Activated CD4-positive, CD25-positive, alpha-beta regulatory T cell treated with anti-CD3 and anti-CD28 coated beads, Interleukin-2, amount 50 U/mL, for 16 hours (primary cell): ENCODE measurements at places on chromosomes 3 and 15.

- no peak for DNase-seq
Measured at GRCh38 chr15:55856506-55857164, 113.7 kb upstream of the PRTG start.

GRCh38 chr3:35733341-35733740, 94.0 kb downstream of the ARPP21 start:
- no peak for DNase-seq

DNA sequence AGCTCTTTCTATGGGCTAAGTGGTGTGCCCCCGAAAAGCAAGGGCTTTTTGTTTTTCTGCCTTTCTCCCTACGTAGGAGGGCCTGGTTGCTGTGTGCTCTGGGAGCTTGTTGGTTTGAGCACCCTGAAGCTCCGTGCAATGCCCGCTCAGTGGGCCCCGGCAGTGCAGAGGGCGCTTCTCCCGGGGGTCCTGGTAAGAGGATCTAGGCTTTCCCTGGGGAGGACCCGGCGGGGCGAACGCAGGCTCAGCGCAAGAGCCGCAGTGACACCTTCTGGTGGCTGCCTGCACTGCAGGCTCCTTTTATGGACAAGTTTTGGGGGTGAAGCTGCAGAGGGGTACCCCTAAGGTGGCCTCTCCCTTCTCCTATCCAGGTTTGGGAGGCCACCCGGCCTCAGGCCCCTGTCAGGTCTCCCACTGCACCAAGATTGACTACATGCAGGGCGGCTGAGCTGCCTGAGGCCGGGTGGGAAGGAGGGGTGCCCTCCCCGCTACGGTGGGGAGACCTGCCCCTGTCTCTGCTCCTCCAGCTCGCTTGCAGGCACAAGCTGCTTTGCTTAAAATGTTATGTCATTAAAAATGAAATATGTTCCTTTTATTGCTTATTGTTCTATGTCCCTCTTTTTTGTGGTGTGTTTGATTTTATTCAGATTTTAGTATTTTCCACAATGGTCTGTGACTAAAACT, 387.9 kb downstream of the GABRG3 start:
- DNase-seq = no peak

DNA sequence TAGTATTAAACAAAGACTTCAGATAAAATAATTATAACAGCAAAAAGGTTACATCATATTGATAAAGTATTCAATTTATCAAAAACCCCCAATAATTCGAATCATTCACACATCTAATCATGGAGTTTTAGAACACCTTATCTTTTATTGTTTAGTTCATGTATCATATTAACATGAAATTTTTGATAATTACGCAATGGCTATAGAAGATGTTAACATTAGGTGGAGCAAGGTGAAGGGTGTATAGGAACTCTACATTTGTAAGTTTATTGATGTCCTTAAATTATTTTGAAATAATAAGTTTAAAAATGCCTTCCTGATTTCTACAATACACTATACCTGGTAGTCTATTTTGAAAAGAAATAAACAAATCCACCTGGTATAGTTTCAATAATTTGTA, 696.5 kb upstream of the BCHE start:
- DNase-seq = no peak

- DNase-seq = no peak
Measured at GRCh38 chr3:35785234-35785888, 146.0 kb downstream of the ARPP21 start.

DNA sequence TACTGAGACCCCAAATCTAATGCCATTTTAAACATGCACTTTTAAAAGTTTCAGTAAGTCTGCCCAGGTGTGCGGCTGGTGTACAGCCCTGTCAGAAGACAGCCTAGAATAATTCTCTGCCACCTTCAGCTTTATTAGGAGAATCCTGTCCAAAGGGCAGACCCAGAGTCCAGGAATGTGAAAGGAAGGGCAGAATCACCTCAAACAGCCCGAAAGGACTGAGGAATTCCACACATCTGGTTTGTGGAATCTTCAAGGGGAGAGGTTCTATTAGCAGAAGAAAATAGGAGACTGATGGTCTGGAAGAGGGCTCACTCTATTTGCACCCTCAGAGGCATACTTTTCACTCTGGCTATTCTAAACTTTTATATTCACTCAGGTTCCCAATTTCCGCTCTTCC, 46.6 kb downstream of the TYRO3 start:
- DNase-seq = no peak

DNA sequence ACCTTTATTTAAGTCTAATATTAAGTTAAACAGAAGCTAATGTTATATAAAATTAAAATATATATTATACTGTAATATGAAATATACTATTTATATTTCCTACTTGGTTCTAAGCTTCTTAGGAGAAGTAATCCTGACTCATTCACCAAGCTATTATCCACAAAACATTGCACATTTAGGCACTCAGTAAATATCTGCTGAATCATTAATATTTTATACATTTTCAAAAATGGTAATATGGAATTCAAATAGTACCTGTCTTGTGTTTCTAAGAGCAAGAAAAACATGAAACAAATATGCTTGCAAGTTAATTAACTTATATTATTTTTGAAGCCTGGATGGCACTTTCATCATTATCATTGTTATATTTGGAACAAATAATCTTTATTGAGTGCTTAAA, 153.0 kb upstream of the CNTN4 start:
- no peak for DNase-seq

- DNase-seq = no peak
Measured at GRCh38 chr3:155012584-155012983, 67.5 kb upstream of the MME start.

DNA sequence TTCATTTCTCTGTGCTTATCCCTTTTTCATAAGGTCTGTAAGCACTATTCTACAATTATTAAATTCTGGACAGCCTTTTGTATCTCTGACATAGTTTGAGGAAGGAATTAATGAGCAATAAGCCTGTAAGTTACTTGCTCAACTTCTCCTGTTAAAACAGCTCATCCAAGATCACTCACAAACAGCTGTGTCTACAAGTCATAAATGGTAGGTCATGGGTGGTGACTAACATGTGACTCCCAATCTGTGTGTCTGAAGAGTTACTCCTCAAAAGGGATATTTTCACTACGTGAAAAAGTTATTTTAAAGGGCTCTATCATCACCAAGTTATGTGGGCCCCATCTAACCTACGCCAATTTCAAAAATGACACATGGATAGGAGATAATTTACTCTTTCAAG, 145.2 kb upstream of the CBLB start:
- no peak for DNase-seq
